ENCODE measurements at places on chromosomes 16 and 17.

DNA sequence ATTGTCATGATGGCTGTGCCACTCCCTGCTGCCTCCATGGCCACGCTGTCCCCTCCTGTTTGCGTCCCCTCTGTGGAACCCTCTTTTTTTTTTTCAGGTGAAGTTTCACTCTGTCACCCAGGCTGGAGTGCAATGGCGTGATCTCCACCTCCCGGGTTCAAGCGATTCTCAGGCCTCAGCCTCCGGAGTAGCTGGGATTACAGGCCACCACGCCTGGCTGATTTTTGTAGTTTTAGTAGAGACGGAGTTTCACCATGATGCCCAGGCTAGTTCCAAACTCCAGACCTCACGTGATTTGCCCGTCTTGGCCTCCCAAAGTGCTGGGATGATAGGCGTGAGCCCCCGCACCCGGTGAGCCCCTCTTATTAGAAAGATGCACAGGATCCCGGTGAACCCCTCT lies 11.0 kb upstream of the UBE2I start:
- no peak for DNase-seq

- DNase-seq, result no peak
Measured at GRCh38 chr17:1059131-1059795, 62.3 kb downstream of the TIMM22 start.

DNA sequence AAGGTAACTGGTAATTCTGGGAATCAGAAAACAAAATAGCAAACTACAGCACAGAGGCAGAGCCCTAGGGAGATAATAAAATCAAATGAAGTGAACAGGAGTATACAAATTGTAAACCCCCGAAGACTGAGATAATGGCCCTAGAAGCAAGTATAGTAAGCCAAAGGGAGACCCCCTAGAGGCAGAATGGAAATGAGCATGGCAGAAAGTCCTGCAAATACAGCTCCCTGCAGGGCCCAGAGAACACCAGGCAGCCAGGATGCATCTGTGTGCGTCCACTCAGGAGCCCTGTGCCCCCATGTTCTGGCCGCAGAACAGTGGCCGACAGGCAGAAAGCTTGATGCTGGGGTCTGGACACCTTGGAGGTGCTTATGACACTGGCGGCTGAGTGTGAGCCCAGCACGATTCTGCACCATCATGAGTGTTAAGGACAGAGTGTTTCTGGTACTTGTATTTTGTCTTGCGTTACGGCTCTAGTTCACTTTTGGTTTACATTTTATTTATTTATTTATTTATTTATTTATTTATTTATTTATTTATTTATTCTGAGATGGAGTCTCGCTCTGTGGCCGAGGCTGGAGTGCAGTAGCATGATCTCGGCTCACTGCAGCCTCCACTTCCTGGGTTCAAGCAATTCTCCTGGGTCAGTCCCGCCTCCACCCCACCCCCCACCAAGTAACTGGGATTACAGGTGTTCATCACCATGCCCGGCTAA lies 48.7 kb downstream of the RGS9 start:
- DNase-seq, result no peak

GRCh38 chr16:6095414-6095813 lies 997.8 kb upstream of the EEF2KMT start:
- DNase-seq, result no peak

- no peak for DNase-seq
Measured at GRCh38 chr17:9944704-9945103, 39.6 kb upstream of the RCVRN start.

DNA sequence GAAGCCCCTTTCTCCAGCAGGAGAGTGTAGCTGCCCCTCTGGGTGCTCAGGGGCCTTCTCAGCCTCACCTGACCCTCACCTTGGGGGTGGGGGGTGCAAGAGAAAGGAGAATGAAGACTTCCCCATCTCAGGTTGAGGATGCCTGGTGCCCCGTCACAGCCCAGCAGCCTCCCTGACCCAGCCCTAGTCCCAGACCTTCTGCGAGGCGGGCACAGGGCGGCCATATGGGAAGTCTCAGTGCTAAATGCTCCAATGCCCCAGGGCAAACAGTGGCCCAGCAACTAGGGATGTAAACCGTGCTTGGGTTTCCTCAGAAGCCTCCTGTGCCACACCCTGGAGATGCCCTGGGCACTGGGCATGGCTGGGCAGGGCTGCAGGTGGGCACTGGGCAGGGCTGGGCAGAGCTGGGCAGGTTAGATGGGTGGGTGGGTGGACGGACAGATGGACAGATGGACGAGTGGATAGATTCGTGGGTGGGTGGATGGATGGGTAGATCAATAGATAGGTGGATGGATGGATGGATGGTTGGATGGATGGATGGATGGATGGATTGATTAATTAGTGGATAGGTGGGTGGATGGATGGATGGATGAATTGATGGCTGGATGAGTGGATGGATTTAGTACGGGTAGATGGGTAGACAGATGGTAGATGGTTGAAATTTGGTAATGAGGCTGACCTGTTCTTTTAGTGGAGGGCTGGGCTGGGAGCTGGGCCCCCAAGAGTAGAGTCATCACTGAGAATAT lies 16.8 kb downstream of the TPSD1 start:
- no peak for DNase-seq

- DNase-seq, result no peak
Measured at GRCh38 chr16:18942061-18942460, 15.9 kb upstream of the SMG1 start.

- DNase-seq, result no peak
Measured at GRCh38 chr17:29390851-29391631, 878 bp downstream of the TAOK1 start.

- DNase-seq, result no peak
Measured at GRCh38 chr17:12659500-12659899, 6.2 kb upstream of the MYOCD start.
